Effector CD4-positive, alpha-beta T cell (primary cell): ENCODE measurements at places on chromosomes 13 and 19.

- no peak for DNase-seq
Observed at GRCh38 chr13:59088716-59089115, 1075.0 kb downstream of the DIAPH3 start.

DNA sequence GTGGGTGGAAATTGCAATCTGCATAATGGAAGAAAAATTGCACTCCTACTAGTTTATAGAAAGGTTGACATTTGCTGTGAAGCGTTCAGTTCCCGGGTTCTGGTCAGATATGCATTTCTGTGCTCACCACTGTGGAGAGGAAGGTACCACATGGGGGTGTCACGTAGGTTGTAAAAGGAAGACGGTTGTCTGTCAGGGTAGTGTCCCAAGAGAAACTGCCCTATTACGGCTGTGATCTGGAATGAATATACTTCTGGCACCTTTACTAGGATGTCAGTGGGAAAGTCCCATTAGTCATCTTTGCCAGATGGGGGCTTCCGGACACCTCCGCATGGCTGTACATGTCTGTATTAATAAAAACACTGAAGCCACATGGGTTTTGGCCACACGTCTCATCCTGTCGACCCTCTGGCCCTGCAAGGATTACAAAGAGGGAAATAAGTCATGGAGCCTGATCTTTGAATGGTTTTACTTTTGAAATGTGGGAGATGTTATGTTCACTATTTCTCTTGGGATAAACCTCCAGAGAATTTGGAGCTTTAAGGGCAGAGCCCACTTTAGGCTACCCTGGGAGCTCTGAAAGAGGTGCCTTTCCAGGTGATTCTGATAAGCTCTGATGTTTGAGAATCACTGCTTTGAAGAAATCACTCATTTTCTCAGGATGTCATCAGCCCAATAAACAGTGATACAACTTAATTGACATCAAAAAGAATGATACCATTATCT, 133.9 kb downstream of the AKAP11 start:
- DNase-seq = peak; percentile 17

- DNase-seq = no peak
Observed at GRCh38 chr13:27969082-27969865, at the start of gene CDX2. TSS of gene CDX2 (minus strand) at chr13:27969315. CDS start at chr13:27969006, 309 bp downstream.

DNA sequence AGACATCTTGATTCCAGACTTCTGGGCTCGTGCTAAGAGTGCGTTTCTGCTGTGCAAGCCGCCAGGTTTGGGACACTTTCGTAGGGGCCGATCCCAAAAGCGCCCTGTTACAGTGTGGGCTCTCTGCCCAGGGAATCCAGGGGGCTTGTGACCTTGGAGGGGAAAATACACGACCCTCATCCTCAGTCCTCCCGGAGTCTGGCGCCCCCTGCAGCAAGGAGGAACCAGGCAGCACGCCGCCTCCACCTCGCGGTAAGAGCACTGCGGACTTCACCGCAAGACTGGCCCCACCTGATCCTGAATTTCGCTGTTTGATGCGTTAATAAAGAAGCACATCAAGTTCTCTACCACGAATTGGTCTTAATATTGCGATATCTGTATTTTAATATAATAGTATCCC, 5.2 kb downstream of the POLRMT start:
- DNase-seq = no peak

GRCh38 chr19:34779652-34780051, 6.6 kb upstream of the ZNF599 start:
- DNase-seq = no peak

- DNase-seq = no peak
Observed at GRCh38 chr13:65744836-65745235, 1485.3 kb downstream of the PCDH9 start.

GRCh38 chr13:31663880-31664585, 75.3 kb upstream of the RXFP2 start:
- DNase-seq = no peak

DNA sequence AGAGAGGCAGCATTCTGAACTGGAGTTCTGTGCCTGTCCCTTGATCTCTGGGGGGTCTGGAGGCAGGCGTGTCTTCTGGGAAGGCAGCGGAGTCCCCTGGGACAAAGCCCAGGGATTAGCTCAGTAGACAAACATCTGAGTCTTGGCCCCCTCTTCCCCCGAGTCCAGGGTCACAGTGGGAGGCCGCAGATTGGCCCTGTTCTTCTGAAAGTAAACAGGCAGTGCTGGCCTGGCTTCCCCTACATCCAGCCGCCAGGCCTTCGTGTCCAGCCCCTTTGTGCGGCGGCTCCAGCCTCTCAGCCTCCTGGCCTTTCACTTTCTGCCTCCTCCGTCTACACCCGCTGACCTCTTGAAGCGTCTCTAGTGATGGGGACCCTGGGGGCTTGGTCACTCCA, 989 bp downstream of the NFILZ start:
- DNase-seq = no peak

DNA sequence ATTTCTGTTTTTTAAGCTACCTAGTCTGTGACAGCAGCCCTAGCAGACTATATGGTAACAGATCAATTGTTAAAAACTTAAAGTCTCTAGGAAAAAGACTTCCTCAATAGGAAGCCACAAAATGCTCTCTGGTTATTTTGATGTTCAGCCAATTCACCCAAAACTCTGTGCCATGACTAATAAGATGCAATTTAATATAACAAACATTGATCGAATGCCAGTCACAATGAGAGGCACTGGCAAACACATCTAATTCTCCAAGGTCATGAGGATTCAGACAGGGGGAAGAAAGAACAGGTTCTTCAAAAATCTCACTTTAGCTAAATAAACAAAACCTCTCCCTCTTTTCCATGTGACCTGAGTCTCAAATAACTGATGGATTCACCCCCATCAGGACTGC, 107.5 kb downstream of the SUCLA2 start:
- DNase-seq = no peak

DNA sequence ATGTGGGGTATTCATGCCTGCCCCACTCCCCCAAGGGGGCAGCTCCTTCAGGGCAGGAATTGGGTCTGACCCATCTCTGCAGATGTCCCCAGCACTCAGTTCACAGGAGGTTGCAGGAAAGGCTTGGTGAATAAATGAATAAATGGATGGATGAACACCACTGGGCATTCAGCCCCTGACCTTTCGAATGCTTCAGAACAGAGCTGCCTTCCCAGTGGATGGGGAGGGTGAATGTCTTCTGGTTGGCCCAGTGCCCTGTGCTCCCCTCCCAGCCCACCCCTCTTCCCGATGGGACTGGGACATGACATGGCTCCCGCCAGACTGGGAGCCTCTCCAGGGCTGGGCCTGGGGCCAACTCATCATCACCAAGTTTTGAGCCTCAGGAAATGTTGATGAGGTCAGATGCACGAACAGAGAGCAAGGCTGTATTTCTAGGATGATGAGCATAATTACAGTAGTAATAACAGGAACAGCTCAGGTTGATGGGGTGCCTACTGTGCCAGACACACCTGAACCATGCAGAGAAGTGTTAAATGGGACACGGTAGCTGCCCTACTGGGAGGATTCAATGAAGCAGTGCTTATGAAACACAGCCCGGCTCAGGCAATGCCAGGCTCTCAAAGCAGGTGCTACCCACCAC, 25.7 kb downstream of the VRK3 start:
- no peak for DNase-seq

GRCh38 chr19:39966617-39967016, 4.3 kb upstream of the PSMC4 start:
- no peak for DNase-seq
